ENCODE measurements at places on chromosomes 16 and 17. TPM values are rescaled to one million over a fixed set of nuclear protein-coding genes. Genes with fewer than 3 reads are reported as not detected.

Gene KCNH6
- polyA plus RNA-seq = not detected

- peak; percentile 93 for DNase-seq
These were observed 30.3 kb downstream of the PIK3R5 start for GRCh38 chr17:8935191-8935590.

DNA sequence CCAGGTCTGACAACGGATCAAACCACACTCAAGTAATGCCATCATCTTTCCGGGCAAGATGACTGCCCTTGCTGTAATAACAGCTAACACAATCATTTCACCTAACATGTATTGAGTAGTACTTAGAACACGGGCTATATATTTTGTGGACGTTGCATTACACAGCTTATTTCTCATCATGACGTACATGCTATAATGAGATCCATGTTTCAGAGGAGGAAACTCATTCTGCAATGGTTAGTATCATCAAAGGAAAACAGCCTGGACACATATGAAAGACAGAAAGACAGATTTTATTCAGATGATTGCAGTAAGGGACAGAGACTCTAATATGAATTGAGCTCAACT is 446.7 kb downstream of the HS3ST3B1 start:
- DNase-seq = no peak

Gene BORCS6
- 6.5 TPM for polyA plus RNA-seq

DNA sequence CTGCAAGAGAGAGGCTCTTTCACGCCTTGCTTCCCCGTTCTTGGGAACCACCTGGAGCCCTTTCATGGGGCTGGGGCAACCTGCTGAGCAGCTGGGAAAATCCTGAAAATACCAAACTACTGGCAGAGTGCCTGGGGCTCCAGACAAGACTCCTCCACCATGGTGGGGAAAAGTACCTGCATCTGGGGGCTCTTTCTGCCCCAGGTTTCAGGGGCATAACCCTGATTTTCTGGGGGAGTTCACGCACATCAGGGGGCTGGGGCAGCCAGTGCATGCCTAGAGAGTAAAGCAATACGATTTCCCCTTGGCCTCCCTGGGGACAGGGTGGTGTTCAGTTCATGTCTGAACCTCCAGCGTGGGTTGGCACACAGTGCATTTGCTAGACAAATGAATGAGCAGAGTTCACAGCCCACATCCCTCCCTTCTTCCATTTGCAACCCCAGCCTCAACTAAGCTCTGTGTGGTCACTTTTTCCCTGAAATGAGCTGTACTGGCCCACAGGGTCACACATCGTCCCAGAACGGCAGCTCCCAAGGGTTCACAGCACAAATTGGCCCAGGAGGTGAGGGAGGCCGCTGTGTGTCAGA is 5.2 kb upstream of the CDC42EP4 start:
- DNase-seq = no peak

Gene TAT
- polyA plus RNA-seq = not detected

DNA sequence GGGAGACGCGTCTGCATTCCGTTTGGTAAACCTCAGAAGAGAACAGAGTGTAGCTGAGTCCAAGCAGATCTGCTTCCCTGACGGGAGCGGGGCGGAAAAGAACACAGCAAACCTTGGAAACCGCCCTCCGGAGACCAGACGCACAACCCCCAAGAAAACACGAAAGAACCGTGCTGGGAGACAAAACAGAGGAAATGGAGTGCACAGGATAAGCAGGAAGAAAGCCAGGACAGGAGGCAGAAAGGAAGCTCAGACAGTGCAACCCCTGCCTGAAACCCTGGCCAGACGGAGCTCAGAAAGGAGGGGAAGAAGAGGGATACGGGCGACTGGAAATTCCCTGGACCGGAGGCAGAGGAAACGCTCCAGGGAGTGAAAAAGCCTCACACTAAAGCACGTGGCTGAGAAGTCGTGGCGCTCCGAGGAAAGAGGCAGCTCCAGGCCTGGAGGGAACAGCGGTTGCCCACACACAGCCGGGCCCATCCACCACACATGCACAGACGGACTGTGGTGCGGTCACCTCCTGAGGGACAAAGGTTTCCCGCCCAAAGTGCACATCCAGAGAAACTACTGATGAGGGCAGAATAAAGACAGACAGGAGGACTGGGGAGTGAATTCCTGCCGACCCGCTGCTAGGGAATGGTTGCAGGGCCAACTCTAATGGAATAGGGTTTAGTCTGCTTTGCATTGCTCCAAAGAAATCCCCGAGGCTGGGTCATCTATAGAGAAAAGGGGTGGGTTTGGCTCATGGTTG is 10.2 kb downstream of the DPEP1 start:
- DNase-seq = no peak

DNA sequence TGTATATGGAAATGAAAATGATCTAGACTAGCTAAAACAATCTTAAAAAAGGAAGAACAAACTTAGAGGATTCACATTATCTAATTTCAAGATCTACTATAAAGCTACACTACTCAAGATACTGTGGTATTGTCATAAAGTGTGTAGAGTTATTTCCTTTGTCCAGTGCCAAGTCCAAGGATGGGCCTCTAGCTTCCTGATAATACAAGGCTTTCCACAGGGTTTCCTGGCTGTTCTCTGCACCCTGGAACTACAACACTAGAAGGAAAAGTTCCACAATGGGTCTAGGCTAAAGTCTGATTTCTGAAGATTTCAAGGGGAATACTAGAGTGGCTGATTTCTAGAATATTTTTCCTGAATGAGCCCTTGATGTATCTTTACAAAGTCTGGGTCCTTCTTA is 34.2 kb downstream of the TBC1D3B start:
- no peak for DNase-seq

DNA sequence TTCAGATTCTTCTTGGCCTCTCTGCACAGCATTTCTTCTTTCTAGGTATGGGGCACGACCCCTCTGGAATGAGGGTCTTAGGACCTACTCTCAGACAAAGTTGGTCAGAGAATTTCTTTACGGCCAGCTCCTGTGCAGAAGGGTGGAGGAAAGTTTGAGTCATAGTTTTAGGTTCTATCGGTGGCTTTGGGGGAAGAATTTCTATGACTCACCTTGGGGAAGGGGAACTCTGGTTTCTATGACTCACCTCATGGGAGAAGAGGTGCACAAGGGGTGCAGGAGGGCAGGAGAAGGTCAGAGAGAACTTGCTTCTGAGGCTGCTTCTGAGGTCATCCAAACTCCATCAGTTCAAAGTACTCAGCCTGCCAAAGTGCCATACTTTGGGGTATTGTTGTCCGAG is 2.5 kb upstream of the ABCC12 start:
- peak; percentile 93 for DNase-seq

- DNase-seq = peak; percentile 8
These were observed 29.0 kb downstream of the RBBP6 start for GRCh38 chr16:24568392-24568791.

DNA sequence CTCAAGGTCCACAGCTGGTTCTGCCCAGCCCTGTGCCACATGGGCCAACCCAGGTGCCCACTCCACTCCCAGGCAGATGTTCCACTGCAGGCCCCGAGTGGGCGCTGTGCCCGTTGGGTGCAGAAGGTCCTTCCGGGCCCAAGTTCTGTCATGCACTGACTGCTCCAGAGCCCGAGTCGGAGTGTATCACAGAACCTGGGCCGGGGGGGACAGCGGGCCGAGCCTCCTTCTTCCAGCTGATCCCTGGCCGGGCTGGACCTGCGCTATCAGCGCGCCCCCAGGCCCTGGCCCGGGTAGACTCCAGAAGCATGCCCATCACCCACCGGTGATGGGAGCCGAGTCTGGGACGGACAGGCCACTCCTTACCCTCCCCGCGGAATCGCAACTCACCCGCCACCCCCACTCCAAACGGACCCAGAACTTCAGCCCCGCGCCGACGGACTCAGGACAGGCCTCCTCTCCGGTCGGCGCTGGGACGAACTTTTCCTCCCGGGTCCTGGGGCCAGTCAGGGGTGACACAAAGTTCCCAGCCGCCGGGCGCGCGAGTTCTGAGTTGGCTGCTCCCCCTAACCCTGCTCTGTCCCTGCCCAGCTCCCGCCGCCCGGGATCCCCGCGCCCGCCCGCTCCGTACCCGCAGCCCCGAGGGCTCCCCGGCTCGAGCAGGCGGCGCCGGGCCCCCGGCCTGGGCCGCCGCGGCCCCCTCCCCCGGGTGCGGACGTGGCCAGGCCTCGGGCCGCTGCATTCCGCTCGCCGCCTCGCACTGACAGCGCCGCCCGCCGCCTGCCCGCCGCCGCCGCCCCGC is at the start of gene COPZ2:
Gene COPZ2, minus strand, starts transcription at position 762 of the 802 bp plus-strand sequence. Its CDS starts 20 bp downstream, at position 742.
- no peak for DNase-seq

DNA sequence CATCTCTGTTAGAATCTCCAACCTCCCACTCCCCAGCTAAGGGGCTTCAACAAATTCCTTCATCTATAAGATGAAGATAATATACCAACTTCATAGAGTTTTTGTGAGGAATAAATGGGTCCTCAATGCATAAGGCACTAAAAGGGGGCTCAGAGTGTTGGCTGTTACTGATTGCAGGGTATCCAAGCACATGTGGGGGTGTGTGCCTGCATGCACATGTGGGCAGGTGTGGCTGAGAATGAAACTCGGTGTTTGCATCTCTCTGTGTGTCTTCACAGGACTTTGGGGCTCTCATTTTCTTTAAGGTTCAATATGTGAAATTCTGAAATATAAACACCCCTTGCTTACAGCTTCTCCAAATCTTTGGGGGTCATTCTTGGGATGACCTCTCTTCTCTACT is 4.1 kb upstream of the PPP1R9B start:
- DNase-seq = no peak

- no peak for DNase-seq
These were observed 13.6 kb downstream of the CARHSP1 start for GRCh38 chr16:8855051-8855786.

Gene CRYBA1
- not detected for polyA plus RNA-seq

DNA sequence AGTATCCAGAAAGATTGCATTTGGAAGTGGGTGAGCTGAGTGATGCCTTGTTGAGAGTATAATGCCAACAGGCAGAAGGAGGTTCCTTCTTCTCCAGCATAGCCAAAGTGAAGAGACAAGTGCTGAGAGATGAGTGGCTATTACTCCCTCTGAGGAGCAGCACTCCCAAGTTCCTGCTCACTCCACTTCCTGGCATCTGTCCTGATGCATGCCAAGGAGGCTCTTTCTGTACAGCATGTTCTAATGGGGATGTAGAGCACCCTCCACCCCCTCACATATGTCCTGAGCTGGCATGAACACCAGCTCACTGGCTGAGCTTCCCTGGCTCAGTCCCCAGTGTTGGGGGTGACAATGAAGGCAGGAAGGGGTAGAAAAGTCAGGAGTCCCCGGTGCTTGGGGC is 44.2 kb upstream of the DNAH9 start:
- DNase-seq = no peak

- no peak for DNase-seq
These were observed 217.4 kb upstream of the TNRC6C start for GRCh38 chr17:77741109-77741508.

- DNase-seq = no peak
These were observed 858.2 kb upstream of the SOX9 start for GRCh38 chr17:71262586-71262985.

- DNase-seq = no peak
These were observed 23.9 kb upstream of the WSB1 start for GRCh38 chr17:27269974-27270373.

DNA sequence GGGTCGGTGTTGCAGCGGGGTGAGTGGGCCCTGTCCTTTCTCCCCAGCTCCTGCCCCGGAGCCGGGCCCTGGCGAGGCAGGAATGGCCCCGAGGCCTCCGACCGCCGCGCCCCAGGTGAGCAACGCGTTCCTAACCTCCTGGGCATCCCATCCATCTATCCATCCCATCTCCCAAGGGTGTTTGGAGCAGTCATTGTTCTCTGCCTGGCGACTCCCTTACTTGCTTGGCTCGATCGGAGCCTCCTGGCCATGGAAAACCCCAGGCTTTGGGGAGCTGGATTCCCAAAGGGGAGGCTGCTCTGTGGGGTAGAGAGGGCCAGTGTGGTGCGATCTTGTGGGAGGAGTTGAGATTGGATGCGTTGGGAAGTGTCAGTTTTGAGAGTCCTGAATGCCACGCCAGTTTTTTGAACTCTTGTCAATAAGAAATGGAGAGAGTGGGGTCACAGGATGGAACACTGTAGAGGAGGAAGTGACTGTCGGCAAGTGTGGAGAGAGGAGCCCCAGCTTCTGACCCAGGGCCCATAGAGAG is 684 bp downstream of the ZFP90 start:
- peak; percentile 53 for DNase-seq

GRCh38 chr17:81825841-81826466 is 7.1 kb downstream of the MCRIP1 start:
- DNase-seq = no peak

- DNase-seq = no peak
These were observed 141.6 kb downstream of the RGS9 start for GRCh38 chr17:65278820-65279184.

Gene VTN
- not detected for polyA plus RNA-seq

DNA sequence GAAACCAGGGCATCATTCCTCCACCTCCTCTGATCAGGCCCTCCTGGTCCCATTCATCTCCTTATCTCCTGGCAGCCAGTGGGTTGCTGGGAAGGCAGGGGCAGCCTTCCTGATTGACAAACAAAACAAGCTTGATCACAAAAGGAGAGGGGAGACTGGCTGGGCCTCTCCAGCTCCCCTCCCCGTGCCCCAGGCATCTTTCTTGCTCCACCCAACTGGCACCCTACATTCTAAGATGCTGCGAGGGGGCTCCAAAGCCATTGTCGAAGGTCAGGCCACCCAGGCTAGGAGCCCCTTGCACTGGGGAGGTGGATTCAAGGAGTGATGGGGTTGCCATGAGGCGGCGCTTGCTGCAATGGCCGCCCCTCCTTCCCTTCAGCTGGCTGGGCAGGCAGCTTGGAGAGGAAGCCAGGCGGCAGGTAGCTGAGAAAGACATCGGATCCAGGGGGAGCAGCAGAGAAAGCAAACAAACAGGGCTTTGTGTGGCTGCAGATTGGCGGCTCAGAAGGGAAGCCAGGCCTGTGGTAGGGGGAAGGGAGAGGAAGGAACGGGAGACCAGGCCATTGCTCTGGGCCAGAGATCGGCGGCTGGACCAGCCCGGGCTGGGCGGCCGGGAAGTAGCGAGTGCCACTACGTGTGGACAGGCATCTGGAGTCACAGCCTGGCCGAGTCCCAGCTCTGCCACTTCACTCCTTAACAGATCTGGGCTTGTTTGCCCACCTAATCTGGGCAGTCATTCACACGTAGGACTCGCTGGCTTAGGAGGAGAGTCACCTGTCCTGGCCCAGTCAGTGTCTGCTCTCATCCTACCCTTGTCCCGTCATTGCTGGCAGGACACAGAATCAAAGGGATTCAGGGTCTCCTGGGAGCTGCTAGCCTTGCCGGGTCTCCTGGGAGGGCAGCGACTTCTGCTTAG is 12.3 kb downstream of the RAI1 start:
- DNase-seq = peak; percentile 82

DNA sequence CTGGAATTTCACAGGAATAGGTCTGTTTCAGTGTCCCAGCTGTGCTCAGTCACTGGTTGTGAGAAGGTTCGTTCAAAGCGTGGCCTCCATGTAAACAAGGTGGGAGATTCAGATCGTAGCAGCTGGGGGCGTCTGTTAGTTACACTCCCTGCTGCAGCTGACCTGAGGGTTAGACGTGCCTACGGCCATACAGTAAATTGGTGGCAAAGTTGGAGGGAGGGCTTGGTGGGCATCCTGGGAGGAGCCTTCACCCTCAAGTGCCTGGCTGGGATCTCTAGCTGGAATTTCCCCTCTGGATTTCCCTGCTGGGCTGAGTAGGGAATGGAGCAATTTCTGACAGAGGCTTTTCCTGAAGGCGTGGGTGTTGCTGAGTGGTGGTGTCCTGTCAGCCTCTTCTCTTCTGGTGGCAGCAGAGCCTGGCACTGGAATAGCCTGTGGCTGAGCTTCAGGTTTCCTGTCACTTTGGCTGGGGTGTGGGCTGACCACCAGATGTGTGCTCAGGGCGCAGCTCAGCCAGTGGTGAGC is 6.4 kb downstream of the FCSK start:
- DNase-seq = no peak

Gene SLFN14
- polyA plus RNA-seq = not detected

Data from mammary epithelial cell (primary cell).